ENCODE measurements at places on chromosomes 16 and 17.

- peak; percentile 99 for DNase-seq
Measured at GRCh38 chr17:8153525-8153956, 1.3 kb upstream of the PER1 start.

DNA sequence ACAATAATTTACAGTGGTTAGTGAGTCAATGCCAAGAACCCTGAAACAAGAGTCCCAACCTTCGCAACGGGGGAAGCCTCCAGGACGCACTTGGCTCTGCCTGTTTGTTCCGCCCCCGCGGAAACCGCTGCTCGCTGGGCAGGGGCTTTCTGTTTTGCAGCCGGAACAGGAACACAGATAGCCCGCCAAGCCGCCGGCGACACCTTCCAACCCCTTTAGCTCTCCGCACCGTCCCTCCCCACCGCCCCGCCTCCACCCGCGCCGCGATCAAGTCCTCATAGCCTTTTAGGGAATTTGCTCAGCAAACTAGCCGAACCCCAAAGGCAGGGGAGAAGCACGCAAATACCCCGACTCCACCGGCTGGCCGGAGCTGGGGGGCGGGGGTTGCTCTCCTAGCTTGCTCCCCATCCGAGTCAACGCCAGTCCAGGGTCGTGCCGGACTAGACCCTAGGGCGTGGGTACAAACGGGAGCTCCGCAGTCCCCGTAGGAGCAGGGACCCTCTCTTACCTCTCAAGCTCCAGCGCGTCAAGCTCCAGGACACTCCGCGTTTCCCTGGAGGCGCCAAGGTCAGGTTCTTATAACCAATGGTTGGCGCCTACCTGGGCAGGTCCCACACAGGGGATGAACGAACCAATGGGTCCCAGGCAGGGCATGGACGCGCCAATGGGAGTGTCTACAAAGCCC is at the start of gene SLFN13:
SLFN13 (minus strand) TSS at position 553 of the 685 bp plus-strand sequence. CDS start 3,086 bp downstream, outside the sequence.
- peak; percentile 79 for DNase-seq

GRCh38 chr17:2688351-2689342 is 22.9 kb downstream of the CLUH start:
- no peak for DNase-seq

DNA sequence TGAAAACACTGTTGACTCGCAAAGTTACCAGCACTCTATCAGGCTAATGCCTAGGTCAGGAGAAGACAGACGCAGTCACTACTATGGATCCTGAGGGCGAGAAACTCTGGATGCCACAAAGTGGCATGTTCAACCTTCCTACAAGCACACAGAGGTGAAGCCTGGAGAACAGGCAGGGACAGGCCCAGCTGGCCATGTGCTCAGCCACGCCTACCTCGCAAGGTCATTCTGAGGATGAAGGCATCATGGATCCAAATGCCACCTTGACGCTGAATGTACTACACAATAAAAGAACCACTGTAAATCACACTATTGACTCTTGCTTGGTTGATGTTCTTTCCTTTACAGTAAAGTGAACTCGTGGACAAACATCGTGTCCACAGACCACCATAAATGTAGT is 85.8 kb downstream of the ANKRD11 start:
- DNase-seq = no peak

DNA sequence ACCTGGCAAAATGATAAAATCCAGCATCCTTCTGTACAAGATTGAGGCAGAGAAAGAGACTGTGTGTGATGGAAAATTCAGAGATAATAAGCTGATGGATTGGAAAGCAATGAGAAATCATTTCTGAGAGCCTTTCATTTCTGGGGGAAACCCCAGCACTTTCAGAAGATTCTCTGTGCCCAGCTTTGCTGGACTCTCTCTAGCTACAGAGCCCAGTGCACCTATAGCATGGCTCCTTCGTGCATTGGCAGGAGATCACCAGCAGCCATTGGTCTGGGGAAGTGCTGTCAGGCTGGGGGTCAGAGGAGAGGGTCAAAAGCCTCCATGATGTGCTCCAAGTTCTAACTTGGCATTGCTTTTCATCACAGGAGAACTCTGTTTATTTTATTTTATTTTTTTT is 259.9 kb downstream of the SOX9 start:
- DNase-seq = no peak
